ENCODE measurements at places on chromosomes 2 and 18. TPM values are rescaled to one million over a fixed set of nuclear protein-coding genes. Genes with fewer than 3 reads are reported as not detected.

- peak; percentile 10 for DNase-seq
Observed at GRCh38 chr2:43020296-43020695, 206.1 kb downstream of the ZFP36L2 start.

DNA sequence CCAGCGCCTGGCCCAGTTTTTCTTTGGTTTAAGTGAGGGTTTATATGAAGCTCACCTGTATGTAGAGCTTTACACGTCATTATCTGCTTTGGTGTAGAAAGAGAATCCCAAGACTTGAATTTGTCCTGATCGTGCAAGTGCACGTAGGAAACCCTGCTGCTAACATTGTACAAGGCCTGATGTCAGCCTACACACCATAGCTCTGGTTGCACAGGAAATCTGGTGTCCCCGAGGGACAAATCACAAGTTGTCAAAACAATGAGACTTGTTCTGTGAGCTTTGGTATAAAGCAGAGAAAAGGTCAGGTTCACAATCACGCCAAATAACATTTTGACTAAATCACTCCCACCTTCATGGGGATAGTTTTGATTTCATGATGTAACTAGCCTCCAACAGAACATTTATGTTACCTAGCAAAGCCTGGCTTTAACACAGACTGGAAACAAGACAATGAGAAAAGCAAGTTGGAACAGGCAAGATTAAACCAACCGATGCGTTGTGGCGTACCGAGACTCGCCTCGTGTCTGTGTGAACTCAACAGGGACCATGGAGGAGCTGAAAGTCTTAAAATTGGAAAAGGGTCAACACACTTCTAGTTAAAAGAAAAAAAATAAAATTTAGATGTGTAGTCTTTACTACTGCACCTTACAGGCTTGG, 41.4 kb downstream of the ZAP70 start:
- no peak for DNase-seq

DNA sequence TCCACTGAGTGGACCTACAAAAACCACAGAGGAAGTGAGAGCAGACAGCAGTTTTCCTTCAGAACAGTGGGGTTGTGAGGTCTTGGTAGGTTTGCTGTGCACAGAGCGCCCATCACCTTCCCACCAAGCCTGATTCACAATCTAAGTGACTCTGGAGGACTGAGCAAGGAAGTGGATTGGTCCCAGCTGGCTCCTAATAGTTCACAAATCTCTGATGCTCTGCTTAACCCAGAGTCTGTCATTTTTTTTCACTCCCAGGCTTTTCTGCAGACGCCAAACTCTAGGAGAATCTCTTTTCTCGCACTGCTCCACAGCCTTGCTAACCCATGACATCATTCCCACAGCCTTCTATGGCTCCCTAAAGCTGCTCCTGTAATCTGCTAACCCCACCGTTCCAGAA, 280.4 kb downstream of the C1D start:
- no peak for DNase-seq

GRCh38 chr2:176082824-176083751, 674 bp downstream of the EVX2 start:
- no peak for DNase-seq

- DNase-seq = no peak
Observed at GRCh38 chr18:7366597-7366996, 135.7 kb downstream of the LRRC30 start.

DNA sequence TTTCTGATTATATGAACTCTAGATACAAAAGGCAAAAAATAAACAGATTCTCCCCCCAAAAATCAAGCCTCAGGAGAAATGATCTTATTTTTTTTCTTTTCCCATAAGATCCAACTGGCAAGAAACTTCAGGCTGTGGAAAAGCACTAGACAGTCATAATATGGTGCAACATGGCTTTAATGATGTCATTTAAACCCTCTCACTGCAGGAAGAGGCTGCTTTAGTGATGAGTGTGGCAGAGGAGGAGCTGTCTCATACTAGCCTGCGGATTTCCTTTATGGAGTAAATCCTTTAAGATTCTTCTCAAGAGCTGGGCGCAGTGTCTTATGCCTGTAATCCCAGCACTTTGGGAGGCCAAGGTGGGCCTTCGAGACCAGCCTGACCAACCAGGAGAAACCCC, 83.3 kb upstream of the CD28 start:
- no peak for DNase-seq

DNA sequence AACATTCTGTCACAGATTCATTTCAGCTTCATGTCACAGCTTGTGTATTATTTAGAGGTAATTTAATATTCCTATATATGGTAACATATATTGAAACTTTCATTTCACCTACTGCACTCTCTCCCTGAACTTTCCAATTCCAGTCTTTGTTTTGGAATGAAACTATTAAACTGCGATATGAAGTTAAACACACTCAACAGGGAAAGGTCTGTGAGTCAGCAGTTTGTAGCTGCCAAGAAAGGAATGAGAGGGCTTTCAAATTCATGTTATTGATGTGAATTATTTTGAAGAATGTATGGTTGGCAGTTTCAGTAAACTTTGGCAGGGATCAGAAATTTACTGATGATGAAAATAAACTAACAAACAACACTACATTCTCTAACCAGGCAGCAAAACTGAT, 148.3 kb downstream of the HNMT start:
- no peak for DNase-seq

DNA sequence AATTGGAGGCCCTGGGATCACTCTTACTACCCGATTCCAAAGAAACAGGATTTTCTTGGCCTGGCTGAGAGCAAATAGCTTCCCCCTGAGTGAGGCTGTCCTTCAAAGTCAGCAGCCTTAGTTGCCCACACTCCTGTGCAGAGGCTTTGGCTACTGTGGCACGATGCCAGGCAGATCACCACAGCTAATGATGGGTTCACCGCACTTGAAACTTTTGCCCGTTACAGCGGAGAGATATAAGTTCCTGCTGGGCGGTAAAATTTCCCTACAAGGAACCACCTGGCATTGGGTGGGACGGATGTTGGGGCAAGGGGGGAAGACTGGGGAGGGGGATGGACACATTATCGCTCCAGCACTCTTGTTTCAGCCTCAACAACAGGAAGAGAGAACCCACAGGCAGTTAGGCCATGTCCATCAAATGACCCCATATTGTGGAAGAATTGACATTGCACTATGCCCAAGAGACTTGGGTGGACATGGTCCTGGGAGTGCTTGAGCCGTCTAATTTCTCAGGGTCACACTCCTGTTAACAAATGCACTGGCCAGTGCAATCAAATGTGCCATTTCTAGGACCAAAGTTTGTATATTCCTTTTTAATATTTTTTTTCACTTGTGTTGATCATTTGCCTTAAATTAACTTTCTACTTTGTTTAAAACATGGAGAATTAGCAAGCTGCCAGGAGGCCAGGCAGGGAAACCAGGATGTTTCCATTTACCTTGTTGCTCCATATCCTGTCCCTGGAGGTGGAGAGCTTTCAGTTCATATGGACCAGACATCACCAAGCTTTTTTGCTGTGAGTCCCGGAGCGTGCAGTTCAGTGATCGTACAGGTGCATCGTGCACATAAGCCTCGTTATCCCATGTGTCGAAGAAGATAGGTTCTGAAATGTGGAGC, 4.4 kb downstream of the IL1B start:
- DNase-seq = no peak

GRCh38 chr2:128732976-128733431, 414.3 kb upstream of the HS6ST1 start:
- DNase-seq = no peak

DNA sequence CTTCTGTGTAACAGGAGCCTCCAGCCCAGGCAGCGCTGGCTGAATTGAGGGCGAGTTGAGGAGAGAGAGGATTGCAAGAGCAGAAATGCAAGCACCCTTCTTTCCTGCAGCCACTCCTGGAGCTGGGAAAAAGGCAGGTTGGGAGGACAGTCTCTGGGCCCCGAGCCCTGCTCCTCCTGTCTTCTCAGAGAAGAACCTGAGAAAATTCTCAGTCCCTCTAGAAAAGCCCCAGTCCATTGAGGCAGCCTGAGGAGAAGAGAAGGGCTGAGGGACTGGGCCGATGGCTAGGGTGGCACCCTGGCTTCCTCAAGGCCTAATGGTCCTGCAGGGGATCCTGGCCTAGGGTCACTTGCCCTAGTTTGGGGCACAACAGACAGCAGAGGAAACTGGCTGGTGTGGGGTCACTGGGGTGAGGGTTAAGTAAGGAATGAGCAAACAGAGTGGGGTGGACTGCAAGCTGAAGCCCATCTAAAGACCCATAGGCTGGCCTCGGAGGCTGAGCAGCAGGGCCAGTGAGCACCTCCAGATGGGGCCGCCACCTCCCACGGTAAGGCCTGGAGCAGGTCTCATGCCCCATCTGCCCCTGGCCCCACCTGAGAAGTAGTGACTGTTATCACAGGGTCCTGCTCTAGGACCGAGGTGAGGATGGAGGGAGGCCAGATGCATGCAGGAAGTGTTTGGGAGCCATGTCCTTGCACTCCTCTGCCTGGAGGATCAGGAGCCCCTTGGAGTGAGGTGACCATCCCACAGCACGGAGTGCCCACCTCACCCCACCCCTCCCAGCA, 12.4 kb downstream of the CIB4 start:
- DNase-seq = peak; percentile 50

- no peak for DNase-seq
Observed at GRCh38 chr2:37711831-37712230, 40.4 kb upstream of the CDC42EP3 start.

GRCh38 chr2:237345891-237346640, 67.9 kb downstream of the COL6A3 start:
- DNase-seq = no peak

DNA sequence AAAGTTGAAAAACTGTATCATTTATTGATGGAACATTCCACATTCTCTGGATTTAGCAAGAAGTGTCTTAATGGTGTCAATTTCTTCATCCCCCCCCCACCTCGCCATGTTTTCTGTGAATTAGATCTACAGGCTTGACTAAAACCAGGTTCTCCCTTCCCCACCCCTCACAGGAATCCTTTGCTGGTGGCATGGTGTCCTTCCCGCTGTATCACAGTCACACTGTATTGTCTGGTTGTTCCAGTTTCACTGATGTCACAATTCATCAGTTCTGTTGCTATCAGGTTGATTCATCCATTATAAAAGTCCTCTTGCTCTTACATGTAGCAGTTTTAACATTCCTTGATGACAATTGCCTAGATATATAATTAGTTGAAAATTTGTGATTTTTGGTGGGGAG, 6.1 kb upstream of the SNORC start:
- no peak for DNase-seq

DNA sequence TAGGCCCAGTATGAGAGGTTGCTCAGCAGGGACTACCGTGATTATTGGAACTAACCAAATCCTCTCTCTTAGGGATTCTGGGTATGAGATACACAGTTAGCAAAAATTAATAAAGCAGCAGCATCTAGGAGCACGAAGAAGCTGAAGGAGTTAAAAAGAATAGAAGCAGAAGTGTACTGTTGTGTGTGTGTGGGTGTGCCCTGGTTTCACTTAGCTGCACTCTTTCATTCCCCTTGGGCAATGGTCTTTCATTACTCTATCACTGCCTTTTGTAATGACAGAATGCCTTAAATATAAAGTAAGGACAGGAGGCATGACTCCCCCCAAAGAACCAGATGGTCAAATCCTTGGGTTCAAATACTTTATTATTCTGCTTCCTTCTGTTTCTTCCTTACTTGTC, 115.9 kb upstream of the CD302 start:
- no peak for DNase-seq

DNA sequence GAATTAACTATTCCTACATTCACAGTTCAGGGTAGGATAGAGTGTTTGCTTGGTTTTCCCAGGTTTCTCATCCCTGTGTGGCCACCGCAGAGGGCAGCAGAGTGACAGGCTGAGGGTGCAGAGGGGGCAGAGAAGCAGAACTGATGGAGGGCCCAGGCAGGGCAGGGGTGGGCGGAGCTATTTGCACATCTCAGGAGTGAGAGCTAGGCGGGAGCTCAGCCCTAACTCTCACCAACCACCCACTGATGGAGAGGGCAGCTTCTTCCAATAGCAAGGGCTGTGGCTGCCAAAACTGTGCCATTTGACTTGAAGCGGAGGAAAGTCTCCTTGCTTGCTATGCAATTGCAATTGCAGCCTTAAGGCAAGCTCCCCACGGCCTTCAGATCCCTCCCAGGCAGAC, 12.0 kb upstream of the DARS1 start:
- DNase-seq = peak; percentile 91

DNA sequence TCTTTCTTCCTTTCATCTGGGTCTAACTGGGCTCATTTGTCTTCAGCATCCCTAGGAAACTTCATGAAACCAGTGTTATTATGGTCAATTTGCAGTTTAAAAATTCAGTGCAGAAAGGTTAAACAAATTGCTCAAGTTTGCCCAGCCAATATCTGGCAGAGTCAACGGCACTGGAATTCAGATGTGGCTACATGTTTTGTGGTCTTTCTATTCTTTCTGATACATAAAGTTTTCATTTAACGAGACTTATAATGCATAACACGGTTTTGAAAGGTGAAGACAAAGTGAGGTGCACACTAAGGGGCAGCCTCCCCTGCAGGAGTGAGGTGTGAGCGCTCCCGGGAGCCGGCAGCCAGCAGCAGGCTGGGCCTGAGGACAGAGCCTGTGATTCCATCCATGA, 164.6 kb downstream of the RTP5 start:
- no peak for DNase-seq

- no peak for DNase-seq
Observed at GRCh38 chr2:234514099-234514498, 17.2 kb upstream of the ARL4C start.

DNA sequence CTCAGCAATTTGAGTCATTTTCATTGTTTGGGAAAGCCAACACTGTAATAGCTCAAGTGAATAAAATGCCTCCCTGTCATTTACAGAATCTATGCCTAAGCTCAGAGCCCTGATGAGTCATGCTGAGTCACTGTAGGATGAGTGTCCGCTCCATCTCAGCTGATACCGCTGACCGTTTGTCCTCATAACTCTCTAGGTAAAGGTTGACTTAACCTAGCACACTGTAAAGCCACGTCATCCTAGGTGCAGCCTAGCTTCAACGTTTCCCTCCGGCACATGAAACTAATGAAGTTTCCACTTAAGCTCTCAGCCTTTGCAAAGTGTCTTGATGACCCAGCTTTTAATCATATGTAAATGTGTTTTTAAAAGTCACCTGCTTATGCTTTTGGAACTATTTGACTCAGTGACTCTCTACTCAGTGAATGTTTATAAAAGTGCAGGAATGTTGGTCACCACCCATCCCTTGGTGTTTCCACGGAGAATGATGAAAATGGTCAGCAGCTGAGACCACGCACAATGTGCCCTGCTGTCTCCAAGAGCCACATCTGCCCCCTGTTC, 154.0 kb downstream of the PMAIP1 start:
- DNase-seq = no peak

The TMEFF2 gene
- not detected for total RNA-seq

The ZNF385B gene
- not detected for total RNA-seq

The MATN3 gene
- total RNA-seq = not detected

The GAD1 gene
- total RNA-seq = 0.17 TPM

The IL36RN gene
- total RNA-seq = not detected

The DQX1 gene
- total RNA-seq = not detected

The CHRNG gene
- not detected for total RNA-seq

The IWS1 gene
- 44.3 TPM for total RNA-seq

The NOSTRIN gene
- 16.5 TPM for total RNA-seq

The VIT gene
- not detected for total RNA-seq

The ERMN gene
- 3.0 TPM for total RNA-seq

The STPG4 gene
- 1.3 TPM for total RNA-seq

The FBXO11 gene
- total RNA-seq = 64.8 TPM
